Mammary epithelial cell (primary cell): ENCODE measurements at places on chromosomes 7 and 10. TPM values are rescaled to one million over a fixed set of nuclear protein-coding genes. Genes with fewer than 3 reads are reported as not detected.

The C10orf67 gene
- polyA plus RNA-seq = 0.26 TPM

The COL17A1 gene
- polyA plus RNA-seq = 2,244 TPM

The EIF4H gene
- polyA plus RNA-seq = 300 TPM

The HGF gene
- not detected for polyA plus RNA-seq

The SDHAF3 gene
- polyA plus RNA-seq = 11.1 TPM

The FAM25G gene
- polyA plus RNA-seq = 1.4 TPM

The SFR1 gene
- polyA plus RNA-seq = 7.9 TPM

The GPR26 gene
- not detected for polyA plus RNA-seq
